Bronchial epithelial cell (primary cell): ENCODE measurements at places on chromosomes 4 and X. TPM values are rescaled to one million over a fixed set of nuclear protein-coding genes. Genes with fewer than 3 reads are reported as not detected.

IL2RG gene
- total RNA-seq: 0.26 TPM in 1 of 2 replicates, not detected in the other

F8A3 gene
- total RNA-seq: 0.26 and 0.38 TPM in 2 replicates

BLTP1 gene
- 46.1 and 54.8 TPM in 2 replicates for total RNA-seq

IBSP gene
- not detected in 2 replicates for total RNA-seq

SSX4 gene
- total RNA-seq: not detected in 2 replicates

SPANXN4 gene
- not detected in 2 replicates for total RNA-seq

GJB1 gene
- total RNA-seq: 0.13 TPM in 1 of 2 replicates, not detected in the other

FATE1 gene
- not detected in 2 replicates for total RNA-seq

COL4A5 gene
- total RNA-seq: 48.4 and 63.1 TPM in 2 replicates

AMBN gene
- total RNA-seq: not detected in 2 replicates

L1CAM gene
- 0.26 and 1.4 TPM in 2 replicates for total RNA-seq

IL3RA gene
- not detected in 2 replicates for total RNA-seq

ACOT9 gene
- 29.2 and 66.1 TPM in 2 replicates for total RNA-seq

ATP2B3 gene
- total RNA-seq: not detected in 2 replicates

SMPX gene
- not detected in 2 replicates for total RNA-seq

SMIM31 gene
- total RNA-seq: not detected in 2 replicates

USP26 gene
- not detected in 2 replicates for total RNA-seq

HTN3 gene
- total RNA-seq: not detected in 2 replicates

SLC39A8 gene
- total RNA-seq: 4.5 and 7.6 TPM in 2 replicates

RBM47 gene
- 35.0 and 42.9 TPM in 2 replicates for total RNA-seq

FGF5 gene
- 0.51 and 1.3 TPM in 2 replicates for total RNA-seq

NXF2B gene
- not detected in 2 replicates for total RNA-seq

UGT2B7 gene
- total RNA-seq: 0.26 TPM in 1 of 2 replicates, not detected in the other

AFP gene
- total RNA-seq: not detected in 2 replicates
